ENCODE measurements at places on chromosomes 2 and 18.
A peak's percentile ranks its signal among the peaks of the same experiment; 100 is the strongest.

GRCh38 chr2:148201075-148202004, 180.4 kb downstream of the MBD5 start:
- peak; percentile 78 for DNase-seq

- no peak for DNase-seq
Measured at GRCh38 chr2:217410681-217410960, 550.8 kb upstream of the TNP1 start.

- no peak for DNase-seq
Measured at GRCh38 chr2:20676353-20677215, 9.6 kb downstream of the GDF7 start.

- DNase-seq: no peak
Measured at GRCh38 chr2:3211256-3212060, 166.2 kb downstream of the EIPR1 start.

DNA sequence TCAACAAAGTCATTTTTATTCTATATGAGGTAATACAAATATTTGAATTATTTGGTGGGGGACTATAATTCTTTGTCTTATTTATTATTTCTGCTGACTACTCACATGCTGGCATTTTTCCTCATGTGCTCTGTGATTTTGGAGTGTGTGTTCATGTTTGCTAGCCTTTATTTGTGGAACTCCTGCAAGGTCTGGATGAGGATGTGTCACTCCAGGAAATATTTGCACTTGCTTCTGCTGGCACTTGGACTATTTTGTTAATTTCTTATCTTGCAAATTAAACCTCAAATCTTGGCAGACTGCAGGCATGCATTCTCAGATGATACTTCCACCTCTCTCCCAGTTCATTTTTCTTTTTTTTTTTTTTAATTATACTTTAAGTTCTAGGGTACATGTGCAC, 34.1 kb downstream of the POLI start:
- DNase-seq: no peak

- DNase-seq: no peak
Measured at GRCh38 chr18:7978834-7979233, 411.7 kb downstream of the PTPRM start.

GRCh38 chr2:27303093-27304025, 4.9 kb downstream of the UCN start:
- DNase-seq: peak; percentile 65

GRCh38 chr2:102839668-102840388, 78.0 kb downstream of the TMEM182 start:
- peak; percentile 24 for DNase-seq

- DNase-seq: no peak
Measured at GRCh38 chr2:24919037-24919505, 966 bp downstream of the ADCY3 start.

DNA sequence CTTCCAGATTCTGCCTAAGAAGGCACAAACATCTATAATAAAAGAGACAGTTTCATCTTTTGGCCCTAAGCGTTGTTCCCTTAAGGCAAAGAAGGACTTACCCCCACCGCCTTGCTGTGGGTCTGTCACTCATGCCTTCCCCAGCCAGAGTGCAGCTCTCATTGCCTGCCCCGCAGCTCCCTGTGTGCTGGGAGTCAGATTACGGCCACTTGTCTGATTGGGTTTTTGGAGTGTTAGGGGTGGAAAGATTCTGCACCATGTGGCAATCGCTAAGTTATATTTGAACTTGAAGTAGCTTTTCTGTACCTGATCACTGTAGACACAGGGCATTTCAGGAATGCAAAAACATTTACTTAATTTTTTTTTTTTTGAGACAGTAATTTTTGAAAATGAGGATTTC, at the start of gene AQP4:
AQP4 (minus strand) TSS at position 151 of the 400 bp plus-strand sequence; CDS start at position 133, 18 bp downstream.
- DNase-seq: no peak

DNA sequence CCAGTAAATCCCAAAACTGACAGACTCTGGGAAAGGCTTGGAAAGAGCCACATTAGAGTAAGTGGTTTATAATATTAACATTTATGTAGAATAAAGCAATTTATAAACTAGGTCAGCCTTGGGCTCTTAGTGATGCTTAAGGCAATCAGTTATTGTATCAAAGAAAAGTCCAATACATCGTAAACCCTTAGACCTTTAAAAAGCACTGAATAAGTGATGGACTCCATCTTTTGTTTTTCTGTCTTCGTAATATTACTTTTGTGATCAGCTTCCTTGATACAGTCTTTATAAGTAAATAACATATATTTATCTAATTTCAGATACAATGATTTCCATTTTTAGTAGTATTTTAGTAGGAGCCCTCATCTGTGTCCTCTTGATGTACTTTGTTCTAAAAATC, 28.7 kb downstream of the DDX1 start:
- DNase-seq: no peak

DNA sequence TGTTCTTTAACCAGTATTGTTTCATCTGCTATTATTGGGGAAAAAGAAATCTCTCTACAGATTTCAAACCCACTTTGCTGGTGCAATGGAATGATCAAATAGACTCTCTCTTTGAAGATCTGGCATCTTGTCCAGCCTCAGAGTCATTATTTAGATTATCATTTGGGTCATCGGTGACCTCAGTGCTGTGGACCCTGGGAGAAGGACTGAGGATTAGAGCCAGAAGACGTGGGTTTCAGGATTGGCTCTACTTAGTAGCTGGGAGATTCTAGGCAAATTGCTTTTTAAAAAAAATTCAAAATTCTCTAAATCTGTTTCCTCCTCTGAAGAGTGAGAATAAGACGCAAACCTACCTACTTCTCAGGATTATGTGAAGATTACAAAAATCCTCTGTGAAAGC, 107.6 kb upstream of the CTAGE1 start:
- DNase-seq: no peak

DNA sequence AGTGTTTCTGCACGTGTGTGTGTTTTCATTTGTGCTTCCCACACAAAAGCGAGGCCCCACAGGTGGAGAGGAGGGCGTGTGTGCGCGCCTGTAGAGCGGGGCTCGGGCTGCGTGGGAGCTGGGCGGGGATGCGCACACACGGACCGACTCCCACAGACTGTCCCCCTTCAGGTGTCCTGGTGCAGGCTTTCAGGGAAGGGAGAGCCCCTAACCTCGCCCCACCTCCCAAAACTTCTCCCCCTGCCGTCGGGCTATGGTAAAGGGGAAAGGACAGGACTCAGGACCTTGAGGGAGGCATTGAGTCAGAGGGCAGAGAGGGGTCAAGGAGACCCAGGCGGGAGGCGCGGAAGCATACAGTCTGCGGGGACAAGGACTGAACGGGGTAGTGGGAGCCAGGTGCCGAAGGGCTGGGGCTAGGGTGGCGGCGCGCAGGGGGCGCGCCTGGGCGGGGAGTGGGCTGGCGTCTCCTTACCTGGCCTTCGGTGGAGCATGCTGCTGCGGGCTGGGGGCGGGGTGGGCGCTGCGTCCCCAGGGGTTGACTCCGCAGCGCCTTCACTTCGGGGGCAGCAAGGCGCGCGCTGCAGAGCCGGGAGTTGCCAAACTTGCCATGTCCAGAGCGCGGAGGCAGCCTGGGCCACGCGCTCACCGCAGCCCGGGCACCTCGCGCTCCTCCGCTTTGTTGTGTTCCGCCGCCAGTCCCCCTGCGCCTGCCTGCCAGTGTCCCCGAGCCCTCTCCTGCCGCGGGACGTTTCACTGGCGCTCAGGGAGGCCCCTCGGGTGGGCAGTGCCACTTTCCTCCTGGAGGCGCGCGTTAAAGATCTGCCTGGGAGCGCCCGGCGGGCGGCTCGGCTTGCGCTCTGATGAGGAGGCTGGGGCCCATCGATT, 302.0 kb downstream of the NCKAP5 start:
- no peak for DNase-seq

DNA sequence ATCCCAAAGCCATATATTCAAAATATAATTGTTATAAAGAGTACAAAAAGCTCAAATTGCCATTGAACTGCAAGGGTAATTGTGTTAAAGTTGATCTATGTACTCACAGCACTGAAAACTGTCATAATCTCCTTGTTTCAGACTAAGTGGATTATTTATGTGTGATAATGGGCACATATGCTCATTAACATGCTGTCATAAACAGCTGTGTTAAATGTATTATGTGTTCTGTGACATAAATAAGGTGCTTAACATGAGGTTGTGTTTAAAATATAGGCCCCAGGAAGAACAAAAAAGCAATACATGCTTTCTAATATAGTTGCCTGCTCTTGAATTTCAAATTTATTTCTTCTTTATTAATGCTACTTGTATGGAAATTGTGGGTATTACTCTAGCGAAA, 409.5 kb downstream of the DCC start:
- no peak for DNase-seq

DNA sequence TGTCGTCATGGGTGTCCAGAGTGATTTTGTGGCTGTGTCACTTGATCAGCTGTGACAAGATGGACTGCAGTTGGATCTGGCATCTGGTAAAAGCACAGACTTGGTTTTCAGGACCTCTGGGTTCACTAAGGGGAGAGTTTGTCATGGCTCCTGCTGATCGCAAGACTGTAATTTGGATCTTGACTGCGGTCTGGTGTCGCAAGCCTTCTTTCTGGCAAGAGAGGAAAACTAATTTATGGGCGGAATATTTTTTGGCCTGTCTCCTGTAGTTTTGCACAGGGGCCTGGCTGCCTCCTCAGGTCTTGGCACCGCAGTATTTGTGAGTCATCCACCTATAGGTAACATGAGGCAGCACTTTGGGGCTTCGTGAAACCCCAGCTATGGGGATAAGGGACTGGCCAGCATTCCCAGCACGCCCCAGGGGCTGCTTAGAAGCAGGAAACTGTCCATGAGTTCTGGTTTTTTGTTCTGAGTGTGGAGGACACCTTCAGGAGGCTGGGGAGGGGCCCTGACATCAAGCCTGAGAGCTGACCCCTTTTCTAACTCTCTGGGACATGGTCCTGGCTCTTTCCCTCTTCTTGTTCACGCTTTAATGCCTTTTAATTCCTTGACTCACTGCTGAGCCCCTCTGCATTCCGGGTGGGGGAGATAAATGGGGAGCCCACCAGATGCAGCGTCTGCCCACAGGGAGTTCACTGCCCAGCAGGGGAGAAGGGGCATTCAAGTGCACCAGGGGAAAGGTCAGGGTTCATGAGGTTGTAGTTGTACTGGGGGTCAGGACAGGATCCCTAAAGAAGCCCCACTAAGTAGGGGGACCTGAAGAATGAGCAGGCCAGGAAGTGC, 12.2 kb downstream of the SH3BP4 start:
- no peak for DNase-seq

GRCh38 chr2:176817061-176817565, 395.5 kb upstream of the HNRNPA3 start:
- no peak for DNase-seq

DNA sequence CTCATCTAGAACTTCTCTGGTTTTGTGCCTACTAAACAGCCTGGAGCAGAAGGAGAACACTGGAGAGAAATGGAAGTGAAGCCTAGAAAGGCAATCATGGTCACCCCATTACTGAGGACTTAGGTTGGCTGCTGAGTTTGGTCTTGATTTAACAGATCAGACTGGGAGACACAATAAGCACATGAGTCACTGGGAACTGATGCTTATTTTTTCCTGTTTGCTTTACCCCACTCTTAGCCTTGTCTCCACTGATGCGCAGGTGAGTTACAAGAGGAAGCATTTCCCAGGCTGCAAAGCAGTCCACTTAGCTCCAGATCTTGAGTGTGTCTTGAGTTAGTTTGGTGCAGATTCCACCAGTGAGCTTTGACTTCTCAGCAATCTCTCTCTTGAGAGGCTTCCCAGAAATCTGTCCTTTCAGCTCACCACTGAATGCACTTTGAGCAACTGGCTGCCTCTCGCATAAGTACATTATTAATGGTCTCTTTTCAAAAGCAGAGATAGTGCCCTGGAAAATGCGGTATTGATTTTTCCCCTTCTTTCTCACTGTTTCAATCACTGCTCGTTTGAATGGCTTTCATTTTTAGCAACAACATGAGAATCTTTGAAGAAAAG, 390.2 kb upstream of the SETBP1 start:
- DNase-seq: no peak

GRCh38 chr2:239155806-239156480, 244.9 kb downstream of the HDAC4 start:
- DNase-seq: no peak

DNA sequence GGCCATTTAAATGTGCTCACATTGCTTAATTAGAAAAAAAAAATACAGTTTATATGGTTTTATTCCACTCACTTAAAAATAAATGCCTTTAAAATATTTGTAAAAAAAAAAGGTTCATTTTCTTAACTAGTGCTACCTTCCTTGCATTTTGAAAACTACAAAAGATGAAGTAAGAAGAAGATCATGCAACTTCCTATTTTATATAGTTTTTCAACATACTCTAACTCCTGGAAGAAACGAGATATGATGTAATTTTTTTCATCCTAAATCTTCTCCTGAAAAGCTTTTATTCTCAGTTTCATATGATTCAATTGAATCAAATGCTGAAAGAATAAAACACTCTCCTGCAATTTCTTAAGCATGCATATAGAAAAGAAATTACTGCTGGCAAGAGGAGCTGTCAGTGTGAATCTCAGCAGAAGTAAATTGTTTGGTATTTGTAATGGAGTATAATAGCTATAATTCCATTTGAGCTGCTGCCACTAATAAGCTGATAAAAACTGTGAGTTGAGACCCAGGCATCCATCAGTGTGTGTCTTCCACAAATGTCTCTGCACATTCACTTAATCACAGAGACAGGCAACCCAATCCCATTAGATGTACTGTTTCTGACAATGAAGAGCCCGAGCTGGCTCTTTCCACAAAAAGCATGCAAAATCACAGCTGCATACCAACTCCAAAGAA, 3.7 kb downstream of the FTCDNL1 start:
- no peak for DNase-seq

DNA sequence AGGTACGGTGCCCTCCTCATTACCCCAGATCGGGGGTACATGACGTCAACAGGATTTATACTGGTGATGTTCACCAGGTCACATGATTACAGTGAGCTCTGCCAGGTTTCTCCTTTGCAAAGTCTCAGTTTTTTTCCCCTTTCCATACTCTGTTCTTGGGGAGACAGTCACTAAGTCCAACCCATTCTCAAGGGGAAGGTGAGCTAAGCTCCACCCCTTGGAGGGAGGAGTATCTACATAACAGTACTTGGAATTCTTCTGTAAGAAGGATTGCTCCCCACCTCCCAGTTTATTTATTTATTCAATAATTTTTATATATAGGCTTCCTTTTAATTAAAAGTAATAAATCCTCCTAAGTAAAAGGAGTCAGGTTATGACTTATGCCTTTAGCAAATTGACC, 34.1 kb upstream of the SOS1 start:
- no peak for DNase-seq

DNA sequence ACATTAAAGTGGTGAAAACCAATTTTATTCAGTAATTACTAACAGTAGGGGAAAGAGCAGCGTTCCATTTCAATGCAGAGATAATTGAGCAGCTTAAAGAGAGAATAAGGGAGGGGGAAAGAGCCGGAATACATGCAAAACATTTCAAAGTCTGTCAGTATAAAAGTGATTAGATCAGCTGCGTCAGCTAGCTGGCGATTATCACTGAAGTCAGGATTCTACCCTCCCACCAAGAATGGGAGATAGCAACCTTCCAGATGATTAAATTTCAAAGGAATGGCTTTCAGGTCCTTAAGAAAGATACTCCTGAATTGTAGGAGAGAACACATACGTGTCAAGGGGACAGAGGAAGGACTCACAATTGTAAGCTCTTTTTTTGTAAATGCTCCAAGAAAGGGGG, 2.7 kb upstream of the ZC3H6 start:
- peak; percentile 82 for DNase-seq
